ENCODE measurements at places on chromosomes 2 and 18.

DNA sequence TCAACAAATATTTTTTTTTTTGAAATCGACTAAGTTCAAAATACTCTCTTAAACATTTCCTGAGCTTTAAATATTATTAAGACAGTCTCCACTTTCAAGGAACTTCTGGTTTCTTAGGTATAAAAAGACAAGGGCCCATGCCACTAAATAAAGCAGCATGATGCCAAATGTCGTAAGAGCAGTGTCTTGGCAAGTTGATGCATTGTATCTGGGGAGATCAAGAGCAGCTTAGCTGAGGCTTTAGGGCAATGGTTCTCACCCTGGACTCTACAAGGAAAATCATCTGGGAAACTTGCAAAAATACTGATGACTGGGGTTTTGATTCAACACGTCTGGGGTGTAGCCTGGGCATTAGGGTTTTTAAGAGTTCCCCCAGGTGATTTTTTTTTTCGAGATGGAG, 41.3 kb downstream of the COL4A3 start:
- DNase-seq = no peak

DNA sequence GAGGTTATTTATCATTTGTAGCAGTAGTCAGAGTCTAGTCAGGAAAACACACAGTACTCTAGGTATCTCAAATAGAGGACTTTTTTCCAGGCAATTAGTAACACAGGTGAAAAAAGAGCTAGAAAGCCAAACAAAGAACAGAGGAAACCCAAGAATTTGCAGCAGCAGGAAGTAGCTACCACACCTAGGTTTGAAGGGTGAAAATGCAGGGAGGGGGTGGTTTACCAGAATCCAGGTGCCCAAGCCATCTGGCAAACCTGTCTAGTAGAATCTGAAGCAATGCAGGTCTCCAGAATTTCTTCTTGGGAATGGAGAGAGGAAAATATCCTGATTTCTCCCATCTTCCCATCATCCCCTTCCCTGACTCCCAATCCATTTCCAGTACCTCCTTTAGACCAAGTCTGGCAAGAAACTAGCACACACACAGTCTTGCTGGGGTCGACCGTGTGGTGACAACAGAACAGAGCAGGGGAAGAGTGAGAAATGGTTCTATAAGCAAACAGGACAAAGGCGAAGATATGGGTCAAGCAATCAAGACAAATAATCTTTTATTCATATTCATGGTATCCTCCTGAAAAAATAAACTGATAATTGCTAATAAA, 231.9 kb upstream of the MMADHC start:
- no peak for DNase-seq

DNA sequence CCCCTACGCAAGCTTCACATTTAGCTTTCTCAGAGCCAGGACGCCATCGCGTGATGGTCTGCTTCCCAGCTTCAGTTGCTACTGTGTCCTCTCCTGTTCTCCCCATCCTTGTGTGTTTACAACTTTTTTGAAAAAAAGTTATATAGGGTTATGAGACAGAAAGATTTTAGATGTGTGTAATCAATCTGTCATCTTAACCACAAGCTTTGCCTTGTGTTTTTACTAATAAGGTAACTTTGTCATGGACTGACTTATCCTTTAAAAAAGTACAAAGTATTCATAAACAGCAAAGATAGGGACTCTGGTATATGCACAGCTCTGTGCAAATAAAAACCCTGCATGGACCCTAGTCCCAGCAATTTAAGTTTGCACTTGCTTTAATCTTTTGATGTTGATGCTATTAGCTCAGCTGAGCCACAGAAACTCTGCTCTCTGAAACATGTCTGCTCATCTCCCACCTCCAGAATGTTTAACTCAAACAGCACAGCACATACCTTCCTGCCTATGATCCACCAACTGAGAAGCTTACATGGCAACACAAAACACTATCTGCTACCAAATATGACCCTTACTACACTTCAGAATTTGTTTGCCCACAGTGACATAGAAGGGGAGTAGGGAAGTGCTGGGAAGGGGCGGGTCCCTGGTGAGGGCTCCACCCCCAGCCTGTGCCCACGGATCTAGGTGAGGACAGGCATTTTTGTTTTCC, 42.7 kb downstream of the SAP130 start:
- DNase-seq = no peak

DNA sequence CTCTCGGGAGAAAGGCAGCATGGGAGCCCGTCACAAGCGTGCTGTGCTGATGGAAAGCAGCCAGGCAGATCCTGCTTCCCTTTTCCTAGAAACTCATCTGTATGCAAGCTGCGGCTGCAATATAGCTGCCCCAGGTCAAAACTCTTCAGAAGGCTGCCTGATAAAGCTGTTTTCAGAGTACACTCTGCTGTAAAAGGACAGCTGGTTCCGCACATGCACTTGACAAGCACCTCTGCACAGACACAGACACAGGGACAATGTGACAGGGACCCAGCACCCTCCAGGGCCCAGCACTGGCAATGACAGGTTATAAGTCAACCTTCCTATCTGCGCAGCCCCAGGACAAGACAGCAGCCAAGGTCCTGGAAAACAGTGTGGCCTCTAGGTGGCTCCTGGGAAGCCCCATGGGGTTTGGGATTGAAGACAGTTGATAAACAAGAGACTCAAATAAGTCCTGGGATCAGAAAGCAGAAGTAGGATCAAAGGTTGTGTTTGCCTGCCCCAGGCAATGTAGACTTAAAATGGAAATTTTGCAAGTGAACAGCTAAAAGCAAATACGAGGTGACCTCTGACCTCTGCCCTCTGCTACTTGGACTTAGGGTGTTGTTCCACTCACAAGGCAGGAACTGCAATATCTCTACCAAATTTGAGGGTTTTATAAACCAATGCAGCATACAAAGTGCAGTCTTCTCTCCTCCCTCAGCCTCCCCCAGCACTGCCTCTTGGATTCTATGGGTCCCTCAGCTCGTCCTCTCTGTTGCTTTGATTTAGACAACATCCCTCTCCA, 16.9 kb downstream of the SLC66A2 start:
- no peak for DNase-seq

DNA sequence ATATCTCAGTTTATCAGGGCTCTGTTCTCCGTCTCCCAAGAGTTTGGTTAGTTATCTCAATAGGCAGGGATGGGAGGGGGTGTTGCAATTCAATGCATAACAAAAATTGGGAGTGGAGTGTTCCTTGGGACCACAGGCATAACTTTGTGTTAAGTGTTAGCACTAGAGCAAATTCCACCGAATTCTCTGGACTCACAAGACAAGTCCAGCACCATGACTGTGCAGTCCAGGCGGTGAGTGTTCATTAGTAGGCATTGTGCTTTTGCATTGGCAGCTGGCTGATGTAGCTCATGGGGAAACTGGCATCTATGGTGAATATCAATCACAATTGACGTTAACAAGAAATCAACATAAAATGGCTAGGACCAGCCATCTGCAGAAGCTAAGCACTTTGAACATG, 79.0 kb upstream of the CABLES1 start:
- DNase-seq = no peak

DNA sequence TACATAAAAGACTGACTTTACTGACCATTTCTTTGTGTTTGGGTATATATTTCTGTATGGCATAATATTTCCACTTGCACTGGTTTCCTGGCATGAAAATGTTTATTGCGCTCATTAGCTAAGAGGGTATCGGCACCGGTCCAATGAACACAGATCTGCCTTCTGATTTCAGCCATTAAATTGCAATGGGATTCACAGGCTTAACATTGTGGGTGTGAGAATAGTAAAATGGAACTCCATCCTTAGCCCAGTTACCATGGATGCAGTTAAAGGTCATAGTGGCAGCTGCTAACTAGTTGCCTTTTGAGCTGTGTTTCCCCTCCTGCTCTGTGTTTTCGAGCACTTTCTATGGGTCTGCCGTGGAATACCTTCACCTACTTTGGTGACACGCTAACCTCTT, 352.6 kb upstream of the POU3F3 start:
- DNase-seq = no peak

DNA sequence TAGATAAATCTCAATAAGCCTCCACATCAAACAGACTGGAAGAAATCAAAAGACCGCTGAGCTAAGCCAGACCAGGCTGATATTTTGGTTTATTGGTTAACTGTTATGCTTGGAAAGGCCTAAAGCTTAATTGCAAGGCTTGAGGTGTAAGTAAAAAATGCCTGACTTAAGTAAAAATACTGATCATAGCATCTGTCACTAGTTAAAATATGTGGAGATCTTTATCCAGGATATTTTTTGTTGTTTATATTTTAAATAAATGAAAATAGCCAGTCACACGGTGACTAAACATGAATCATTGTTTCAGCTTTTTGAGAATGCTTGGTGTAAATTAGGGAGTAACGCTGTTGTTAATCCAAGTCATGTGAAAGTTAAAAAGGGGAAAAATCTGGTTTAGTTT, 127.9 kb downstream of the THADA start:
- no peak for DNase-seq

DNA sequence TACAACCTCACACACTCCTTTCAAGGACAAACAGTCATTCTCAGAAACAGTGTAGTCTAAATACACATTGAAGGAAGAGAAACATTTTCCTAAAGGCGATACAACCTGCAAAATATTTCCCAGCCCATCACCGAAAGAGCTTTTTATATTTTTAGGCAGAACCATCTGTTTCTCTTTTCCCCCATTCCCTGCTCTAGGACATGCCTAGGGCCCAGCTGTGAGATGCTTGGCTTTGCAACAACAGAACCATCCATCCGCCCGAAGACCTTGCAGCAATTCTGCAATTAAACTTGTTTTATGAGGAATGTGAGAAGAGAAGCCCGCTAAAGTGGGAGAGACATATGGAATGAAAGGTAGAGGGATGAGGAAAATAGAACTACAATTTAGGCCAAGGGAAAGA, 105.6 kb upstream of the RFX8 start:
- no peak for DNase-seq

DNA sequence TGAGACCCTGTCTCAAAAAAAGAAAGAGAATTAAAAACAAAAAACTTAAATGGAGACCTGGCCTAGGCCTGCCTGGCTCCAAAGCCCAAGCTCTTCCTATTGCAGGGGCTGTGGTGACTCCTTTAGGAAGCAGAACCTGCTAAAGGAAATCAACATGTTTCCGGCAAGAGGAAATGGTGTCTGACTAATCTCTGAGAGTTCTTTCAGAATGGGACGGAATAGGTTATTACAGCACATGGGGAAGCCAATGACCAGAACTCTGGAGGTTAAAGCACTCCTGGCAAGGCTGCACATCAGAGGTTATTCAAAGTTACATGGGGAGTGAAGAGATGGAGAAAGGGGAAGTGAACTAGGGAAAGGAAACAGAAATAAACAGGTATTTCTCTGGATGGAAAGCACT, 21.4 kb downstream of the KIF3C start:
- DNase-seq = no peak

- DNase-seq = no peak
Observed at GRCh38 chr2:54602736-54603322, 120.6 kb upstream of the EML6 start.

GRCh38 chr2:100137866-100138570, 4.4 kb downstream of the AFF3 start:
- no peak for DNase-seq

DNA sequence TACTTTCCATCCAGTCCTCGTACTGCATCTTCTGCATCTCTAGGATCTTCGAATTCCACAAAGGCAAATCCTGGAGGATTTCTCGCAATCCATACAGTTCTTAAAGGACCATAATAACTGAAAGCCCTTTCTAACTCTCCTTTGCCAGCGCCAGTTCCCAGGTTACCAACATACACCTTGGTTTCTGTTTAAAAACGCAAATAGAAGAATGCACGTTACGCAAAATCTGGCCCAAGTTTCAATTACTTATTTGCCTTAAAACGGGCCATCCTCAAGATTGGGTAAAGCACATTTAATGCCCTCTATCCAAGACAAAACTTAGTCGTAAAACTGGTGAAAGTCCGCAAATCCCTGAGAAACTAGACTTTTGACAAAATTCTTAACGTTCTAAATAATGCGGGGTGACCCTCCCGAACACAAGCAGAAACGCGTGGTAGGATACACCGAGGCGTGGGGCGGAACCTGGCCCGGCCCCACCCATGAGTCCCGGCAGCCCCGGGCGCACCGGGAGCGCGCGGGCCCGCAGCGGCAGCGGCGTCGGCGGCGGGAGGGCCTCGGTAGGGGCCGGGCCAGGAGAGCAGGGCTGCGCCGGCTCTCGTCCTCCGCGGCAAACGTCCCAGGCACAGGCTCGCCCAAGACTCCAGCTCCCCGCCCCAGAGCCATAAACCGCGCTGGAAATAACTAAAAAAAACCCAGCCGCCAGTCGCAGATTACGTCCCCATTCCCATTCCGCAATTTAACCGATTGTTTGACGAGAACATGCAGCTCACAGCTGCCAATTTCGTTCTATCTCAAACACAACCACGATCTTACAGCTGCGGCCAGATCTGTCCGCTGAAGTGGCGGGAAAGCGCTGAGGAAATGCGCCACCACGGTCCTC, 910 bp downstream of the SRSF7 start:
- peak; percentile 8 for DNase-seq

DNA sequence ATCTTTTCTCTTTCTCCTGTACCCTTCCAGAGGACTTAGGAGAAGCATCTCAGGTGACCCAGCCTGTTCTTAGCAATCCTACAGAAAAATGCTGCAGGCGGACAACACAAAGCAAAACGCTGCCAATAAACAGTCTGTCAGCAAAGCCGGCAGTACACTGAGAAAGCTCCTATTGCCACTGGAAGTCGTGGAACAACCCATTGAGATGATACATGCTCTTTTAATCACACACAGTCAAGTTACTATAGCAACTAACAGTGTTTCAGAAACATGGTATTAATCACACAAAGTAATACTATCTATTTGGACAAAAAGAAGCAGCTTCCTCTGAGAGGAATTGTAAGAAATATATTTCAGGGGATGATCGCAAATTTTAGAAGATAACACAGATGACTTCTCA, 10.5 kb downstream of the CTLA4 start:
- DNase-seq = no peak

DNA sequence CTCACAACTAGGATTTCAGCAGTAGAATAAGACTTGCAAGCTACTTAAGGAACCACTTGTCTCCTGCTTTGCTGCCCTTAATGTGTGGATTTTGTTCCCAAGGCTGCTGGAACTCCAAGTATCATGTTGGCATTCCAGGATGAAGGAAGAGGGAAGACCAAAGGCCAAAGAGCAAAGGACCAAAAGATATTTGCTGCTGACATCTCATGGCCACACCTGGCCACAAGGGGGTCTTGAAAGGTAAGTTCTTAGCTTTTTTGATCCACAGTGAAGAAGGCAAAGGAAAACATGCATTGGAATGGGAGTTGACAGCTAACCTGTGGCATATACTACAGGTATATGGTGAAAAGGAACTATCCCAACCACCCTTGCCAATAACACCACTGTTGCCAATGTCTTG, 3.9 kb upstream of the MATN3 start:
- DNase-seq = no peak

DNA sequence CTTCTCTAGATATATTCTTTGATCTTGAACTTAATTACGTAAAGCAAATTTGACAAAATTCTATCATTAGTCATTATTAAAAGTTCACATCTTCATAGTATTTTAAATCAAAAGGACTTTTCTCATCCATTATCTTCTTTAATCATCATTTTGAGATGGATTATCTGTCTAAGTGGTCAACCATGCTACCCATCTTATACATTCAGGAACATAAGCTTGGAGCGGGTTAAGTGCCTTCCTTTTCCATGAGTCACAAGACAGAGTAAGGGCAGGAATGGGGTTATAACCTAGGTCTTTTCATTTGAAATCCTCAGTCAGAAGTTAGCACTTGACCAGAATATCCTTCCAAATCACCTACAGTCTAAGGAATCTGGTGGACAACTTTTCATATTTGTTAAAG, 297.1 kb downstream of the TCF4 start:
- no peak for DNase-seq
